Activated T-cell treated with anti-CD3 and anti-CD28 coated beads, Interleukin-2, amount 50 U/mL, for 24 hours (primary cell): ENCODE measurements at places on chromosomes 5 and 9.

DNA sequence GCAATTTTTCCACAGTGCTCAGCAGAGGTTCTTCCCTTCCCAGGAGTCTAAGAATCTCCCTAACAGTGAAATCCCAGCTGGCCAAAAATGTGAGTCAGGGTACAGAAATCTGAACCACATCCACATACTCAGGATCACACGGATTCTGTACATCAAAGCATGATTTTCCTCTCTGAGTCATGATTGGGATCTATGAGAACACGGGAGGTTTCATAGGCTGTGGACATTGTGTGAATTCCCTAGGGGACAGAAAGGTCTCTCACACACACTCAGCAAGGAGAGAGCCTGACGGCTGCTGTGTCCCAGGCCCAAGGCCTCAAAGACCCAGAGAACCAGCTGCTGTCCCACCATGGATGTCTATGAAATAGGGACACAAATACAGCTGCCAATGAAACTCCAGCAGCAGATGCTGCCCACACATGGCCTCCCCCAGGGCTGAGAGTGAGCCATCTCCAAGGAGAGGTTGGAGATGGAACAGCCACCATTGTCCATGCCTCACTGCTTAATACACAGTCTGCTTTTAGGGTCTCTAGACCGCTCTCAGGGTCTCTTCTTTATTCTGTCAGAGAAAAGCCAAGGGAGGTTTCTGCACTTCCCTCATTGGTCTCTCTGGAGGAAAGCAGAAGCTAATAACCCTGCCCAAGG is 102.7 kb downstream of the ADAMTS12 start:
- no peak for DNase-seq

- no peak for DNase-seq
These were observed 29.1 kb upstream of the PRDM12 start for GRCh38 chr9:130635306-130635705.

GRCh38 chr5:104095527-104095926 is 532.9 kb upstream of the NUDT12 start:
- DNase-seq: no peak

DNA sequence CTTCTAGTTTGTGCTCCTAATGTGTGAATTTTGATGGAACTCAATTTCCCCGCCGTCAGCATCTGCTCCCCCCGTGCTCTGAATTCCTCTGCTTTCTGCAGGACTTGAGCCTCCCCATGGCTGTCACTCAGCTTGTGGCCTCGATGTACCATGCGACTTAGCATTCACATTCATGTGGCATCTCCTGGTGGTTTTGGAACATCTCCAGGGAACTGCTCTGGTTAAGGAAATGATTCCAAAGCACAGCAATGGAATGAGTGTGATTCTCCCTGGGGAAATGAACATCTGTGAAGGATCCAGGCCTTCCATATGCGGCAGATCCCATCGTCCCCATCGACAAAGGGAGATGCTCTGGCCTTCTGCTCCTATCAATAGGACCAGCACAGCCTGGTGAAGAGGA is 119.0 kb downstream of the ENTREP1 start:
- no peak for DNase-seq

GRCh38 chr9:90834828-90835595 is 33.4 kb downstream of the SYK start:
- DNase-seq: no peak

DNA sequence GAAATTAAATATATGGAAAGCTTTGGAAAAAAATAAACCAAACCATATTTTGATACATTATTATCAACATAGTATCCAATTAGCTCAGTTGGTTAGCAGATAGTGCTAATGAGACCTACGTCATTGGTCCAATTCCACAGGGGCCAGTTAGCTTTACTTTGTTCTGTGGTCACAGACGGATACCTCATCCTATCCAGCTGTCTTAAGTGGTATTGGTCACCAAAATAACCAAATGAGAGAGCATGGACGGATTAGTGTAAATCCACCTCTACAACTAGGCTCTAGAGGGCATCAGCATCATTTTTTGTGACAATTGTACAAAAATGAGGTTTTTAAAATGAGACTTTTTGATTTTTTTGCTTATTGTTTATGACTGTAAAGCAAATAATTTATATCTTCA is 364.2 kb downstream of the KIAA0825 start:
- DNase-seq: no peak

- DNase-seq: no peak
These were observed 42.3 kb downstream of the SH3RF2 start for GRCh38 chr5:145978708-145979107.

- DNase-seq: no peak
These were observed 412.7 kb downstream of the EFNA5 start for GRCh38 chr5:107257885-107258520.

GRCh38 chr9:97475059-97475458 is 26.4 kb upstream of the TMOD1 start:
- DNase-seq: no peak

GRCh38 chr9:135002802-135003201 is 84.7 kb upstream of the OLFM1 start:
- DNase-seq: no peak

GRCh38 chr5:145803112-145804004 is 31.8 kb downstream of the PRELID2 start:
- no peak for DNase-seq

- no peak for DNase-seq
These were observed 3.0 kb downstream of the FRRS1L start for GRCh38 chr9:109164042-109164441.

DNA sequence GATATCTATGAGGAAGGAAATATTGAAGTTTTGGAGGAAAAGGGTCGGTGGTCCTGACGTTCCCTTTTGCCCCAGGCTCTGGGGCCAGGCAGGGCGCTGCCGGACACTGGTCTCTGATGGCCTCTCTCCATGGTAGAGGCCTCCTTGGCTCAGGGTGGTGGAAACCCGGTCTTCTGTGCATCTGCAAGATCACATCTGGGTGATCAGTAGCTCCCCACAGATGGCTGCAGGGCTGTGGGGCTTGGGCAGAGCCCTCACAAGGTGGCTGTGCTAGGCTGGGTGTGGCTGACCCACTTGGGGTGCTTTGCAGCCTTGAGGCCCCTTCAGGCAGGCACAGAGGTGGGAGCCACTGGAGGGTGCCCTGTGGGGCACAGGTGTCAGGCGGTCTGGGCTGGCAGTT is 53.9 kb upstream of the RNU6ATAC start:
- DNase-seq: no peak

GRCh38 chr5:61461417-61461816 is 129.4 kb downstream of the ZSWIM6 start:
- no peak for DNase-seq

GRCh38 chr5:152378730-152379129 is 26.3 kb downstream of the NMUR2 start:
- DNase-seq: no peak

GRCh38 chr9:764105-764524 is 77.4 kb upstream of the DMRT1 start:
- DNase-seq: peak; percentile 32

DNA sequence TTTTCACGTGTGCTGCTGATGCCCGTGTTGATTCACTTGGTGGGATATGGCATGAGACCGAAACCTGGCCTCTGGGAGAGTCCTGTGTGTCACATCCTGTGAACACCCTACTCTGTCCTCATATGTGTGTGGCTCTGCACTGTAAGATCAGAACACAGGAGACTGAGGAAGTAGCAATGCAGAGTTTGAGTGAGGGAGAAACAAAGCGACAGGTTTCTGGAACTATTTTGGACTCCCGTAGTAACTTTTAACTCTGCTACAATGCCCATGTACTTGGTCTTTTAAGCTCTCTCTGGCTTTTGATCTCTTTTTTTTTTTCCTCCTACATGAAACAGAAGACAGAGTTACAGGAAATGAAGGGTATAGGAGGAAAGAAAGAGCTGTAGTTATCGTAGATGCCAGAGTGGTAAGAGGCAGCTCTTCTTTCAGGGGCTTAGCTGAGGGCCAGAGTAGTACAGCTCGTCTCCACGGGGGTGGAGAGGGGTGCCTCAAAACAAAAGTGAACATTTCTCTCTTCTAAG is 26.6 kb downstream of the GRAMD2B start:
- DNase-seq: peak; percentile 61

- no peak for DNase-seq
These were observed 80.6 kb downstream of the COL23A1 start for GRCh38 chr5:178509491-178510057.

DNA sequence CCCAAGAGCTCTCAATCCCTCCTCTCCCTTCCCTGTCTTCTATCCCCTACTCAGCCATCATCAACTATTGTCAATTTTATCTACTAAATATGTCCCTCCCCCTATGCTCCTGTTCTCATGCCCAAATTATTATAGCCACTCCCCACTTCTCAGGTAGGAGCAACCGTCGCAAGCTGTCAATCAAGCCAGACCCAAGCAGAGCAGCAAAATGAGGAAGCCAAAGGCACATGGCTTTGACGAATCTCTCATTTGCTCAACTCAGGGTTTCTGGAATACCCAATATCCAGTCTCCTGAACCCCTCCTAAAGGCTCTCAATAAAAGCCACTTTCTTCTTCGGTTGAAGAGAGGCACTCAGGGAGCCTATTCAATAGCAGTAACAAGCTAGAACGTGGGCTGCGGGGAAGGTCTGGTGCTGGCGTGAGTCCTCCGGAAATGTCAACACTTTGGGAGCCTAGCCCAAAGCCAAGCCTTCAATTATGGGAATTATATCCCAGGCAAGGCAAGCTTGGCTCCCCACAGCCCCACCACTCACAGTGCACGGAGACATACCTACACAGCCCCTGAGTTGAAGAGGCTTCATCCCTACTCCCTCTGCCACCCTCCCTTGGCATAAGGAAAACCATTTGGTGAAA is 47.7 kb downstream of the SIL1 start:
- no peak for DNase-seq

GRCh38 chr9:112969730-112970129 is 42.3 kb downstream of the ZNF883 start:
- DNase-seq: no peak

GRCh38 chr5:119318256-119318894 is 37.4 kb upstream of the TNFAIP8 start:
- no peak for DNase-seq

- DNase-seq: no peak
These were observed at the start of gene FAM240B for GRCh38 chr9:38720083-38720745. Gene FAM240B (minus strand): TSS chr9:38720133. CDS start chr9:38703999, 16,134 bp downstream.

DNA sequence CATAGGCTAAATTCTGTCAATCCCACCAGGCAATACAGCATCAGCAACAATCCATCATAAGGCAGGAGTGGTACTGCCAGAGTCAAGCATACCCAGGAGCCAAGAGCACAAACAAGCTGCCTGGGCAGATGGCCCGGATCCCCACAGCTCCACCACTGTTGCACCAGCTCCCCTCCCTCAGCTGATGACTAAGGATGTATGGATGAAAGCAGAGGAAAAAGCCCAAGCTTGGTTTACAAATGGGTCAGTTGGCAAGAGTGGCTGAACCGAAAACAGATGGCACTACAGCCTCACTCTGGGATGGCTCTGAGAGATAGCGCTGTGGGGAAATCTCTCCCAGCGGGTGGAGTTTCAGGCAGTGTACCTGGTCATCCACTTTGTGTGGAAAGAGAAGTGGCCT is 29.4 kb downstream of the DROSHA start:
- DNase-seq: no peak

- no peak for DNase-seq
These were observed 261.7 kb downstream of the CDH12 start for GRCh38 chr5:22591461-22591860.

DNA sequence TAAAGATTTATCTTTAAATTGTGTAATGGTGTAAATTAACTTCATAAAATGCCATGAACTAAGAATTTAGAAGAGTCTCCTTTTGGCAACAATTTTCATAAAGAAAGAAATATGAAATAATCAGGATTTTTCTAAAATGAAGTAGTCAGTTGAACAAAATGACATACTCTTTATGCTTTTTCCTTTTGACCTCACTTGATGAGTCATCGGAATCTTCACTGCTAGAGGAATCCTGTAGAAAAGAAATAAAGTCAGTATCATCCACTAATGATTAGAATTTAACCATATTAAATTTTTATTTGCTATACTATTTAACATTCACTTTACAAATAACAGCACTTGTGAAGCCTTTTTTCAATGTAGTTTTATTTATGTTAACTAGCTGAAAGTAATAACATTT is 26.1 kb downstream of the CHD1 start:
- no peak for DNase-seq

GRCh38 chr5:33310451-33310850 is 130.3 kb upstream of the TARS1 start:
- DNase-seq: no peak

DNA sequence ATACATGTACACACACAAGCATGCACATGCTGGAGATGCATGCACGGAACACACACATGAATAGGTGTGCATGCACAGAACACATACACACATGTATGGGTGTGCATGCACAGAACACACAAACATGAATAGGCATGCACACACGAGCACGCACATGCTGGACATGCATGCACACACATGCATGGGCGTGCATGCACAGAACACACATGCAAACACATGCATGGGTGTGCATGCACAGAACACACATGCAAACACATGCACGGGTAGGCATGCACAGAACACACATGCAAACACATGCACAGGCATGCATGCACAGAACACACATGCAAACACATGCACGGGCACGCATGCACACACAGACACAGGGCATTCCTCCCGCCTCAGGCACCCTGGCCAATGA is 382.3 kb downstream of the IRX2 start:
- no peak for DNase-seq

DNA sequence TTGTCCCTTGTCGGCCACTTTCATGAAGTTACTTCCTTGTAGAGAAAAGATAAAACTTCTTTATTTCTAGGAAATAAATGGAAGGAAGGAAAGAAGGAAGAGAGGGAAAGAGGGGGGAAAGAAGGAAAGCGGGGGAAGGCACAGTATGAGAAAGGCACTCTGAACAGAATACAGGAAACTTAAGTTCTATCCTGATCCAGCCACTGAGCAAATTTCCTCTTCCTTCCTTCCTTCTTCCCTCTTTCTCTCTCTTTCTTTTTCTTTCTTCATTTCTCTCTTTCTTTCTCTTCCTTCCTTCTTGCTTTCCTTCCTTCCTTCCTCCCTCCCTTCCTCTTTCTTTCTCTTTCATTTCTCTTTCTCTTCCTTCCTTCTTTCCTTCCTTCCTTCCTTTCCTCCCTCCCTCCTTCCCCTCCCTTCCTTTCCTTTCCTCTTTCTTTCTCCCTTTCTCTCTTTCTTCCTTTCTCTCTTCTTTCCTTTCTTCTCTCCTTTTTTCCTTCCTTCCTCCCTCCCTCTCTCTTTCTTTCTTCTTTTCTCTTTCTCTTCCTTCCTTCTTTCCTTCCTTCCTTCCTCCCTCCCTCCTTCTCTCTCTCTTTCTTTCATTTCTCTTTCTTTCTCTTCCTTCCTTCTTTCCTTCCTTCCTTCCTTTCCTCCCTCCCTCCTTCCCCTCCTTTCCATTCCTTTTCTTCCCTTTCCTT is 240.2 kb upstream of the BRINP1 start:
- DNase-seq: no peak

DNA sequence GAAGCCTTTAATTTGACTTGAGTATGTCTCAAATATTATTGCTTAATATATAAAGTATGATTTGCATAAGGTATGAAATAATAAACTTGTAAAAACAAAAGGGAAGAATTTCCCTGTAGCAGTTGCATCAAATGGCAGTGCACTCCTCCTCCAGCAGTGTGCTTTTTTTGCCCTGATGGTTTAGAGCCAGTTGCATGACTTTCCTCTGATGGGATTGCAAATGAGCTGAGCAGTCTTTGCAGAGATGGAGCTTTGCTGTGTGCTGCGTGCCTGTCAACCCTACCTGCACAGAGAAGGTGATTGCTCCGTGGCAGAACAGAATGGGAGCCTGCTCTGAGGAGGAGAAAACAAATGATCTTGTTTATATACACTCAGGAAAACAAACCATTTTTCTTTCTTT is 22.7 kb upstream of the CATSPER3 start:
- DNase-seq: no peak

- DNase-seq: no peak
These were observed 11.4 kb downstream of the ACTL7B start for GRCh38 chr9:108844391-108844790.

GRCh38 chr9:21687351-21687750 is 115.1 kb upstream of the MTAP start:
- DNase-seq: no peak
